ENCODE measurements at places on chromosomes 3 and 15.

DNA sequence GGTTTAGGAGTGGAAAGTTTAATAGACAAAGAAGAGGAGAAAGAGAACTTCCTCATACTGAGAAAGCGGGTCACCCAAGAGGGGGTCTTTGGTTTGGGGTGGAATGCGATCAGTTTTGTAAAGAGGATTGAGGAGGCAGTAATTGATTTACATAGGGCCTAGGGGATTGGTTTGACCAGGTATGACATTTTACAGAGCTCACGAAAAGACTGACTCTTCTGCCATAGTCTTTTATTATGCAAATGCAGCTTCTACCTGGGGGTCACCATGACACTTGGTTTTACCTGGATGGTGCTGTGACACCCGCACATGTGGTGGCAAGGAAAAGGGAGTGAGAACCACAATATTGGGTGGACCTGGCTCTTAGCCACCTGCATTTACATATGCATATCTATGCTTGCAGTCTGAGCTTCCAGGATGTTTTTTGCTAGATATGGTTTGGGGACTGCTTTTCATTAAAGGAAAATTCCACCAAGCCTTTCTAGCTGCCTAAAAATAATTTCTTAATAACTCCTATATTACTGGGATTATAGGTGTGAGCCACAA lies 6.9 kb upstream of the NME9 start:
- DNase-seq: no peak

GRCh38 chr3:188404701-188405100 lies 250.7 kb downstream of the LPP start:
- peak; percentile 56 for DNase-seq

GRCh38 chr15:58947179-58947578 lies 13.7 kb upstream of the SLTM start:
- no peak for DNase-seq

DNA sequence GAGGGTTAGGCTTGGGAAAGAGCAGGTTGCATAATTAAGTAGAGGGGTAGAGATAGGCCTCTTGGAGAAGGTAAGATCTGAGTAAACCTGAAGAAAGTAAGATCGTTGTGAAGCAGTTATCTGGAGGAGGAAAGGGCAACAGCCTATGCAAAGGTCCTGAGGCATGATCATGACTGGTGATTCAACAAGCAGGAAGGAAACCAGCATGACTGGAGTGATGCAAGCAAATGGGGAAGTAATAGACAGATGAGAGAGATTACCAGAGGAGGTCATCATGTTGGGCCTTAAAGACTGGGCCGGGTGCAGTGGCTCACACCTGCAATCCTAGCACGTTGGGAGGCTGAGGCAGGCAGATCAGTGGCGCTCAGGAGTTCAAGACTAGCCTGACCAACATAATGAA lies 360.2 kb downstream of the EPHB1 start:
- no peak for DNase-seq

DNA sequence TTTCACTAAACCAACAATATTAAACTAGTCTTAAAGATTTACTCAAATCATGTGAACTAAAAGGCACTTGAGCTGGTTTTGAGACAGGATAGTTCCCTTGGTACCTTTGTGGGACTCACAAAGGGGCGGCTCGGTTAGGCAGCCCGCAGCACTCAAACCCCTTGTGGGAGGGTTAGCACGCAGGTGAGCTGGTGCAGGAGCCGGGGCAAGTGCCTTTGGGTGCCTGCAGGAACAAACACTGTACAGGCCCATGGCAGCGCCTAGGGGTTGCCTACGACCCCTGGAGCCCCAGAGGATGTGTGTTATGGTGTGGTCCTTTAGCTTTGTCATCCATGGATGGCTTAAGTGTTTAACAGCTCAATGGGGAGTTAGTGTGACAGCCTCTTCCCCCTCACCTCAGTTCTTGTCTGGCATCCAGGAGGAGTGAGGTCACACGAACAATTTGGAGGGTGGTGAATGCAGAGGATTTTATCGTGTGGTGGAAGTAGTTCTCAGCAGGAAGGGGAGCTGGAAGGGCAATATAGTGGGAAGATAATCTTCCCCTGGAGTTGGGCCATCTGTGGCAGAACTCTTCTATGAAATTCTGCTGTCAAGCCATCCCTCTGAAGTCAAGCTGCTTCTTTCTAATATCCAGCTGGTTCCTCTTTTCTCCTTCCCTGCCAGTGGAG lies 470.9 kb downstream of the RBMS3 start:
- DNase-seq: no peak

DNA sequence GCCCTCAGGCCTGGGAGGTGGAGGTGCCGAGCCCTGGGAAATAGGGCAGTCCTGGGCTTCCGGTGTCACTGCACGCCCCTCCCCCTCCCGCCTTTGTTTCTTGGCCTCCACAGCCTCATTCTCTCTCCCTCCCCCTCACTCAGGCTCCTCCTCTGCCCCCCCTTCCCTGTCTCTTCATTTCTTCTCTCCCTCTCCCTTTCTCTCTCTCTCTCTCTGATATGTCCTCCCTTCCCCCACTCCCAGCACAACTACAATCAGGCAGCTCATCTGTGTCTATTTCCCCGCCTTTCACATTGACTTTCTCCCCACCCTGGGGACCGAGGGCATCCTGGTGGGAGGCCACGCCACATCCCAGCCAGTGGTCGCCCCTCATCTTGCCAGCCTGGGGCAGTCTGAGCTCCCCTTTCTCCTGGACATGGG lies 40.2 kb downstream of the IDH2 start:
- peak; percentile 91 for DNase-seq

GRCh38 chr3:143120716-143121240 lies 1.2 kb downstream of the CHST2 start:
- no peak for DNase-seq

GRCh38 chr3:16587047-16587680 lies 18.1 kb downstream of the DAZL start:
- no peak for DNase-seq

Measured in NCI-H510A treated with DMSO at 0.1 percent for 48 hours (cell line).